ENCODE measurements at places on chromosomes 2 and 18.

DNA sequence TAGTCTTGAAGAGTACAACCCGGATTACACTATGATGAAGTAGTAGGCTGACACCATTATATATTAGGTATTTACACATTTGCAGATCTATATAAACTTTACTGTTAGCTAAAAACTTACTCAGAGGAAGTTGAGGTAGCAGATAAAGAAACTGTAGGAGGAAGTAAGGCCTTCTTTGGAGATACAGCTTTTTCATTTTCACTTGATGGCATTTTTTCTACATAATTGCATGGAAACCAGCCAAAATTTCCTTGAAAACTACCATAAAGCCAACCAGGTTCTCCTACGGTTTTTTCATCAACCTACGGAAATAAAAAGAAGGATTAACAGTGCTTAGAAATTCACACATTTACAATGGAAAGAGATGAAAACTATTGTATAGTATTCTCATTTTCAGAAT lies 86.6 kb downstream of the FAM228A start:
- no peak for DNase-seq

DNA sequence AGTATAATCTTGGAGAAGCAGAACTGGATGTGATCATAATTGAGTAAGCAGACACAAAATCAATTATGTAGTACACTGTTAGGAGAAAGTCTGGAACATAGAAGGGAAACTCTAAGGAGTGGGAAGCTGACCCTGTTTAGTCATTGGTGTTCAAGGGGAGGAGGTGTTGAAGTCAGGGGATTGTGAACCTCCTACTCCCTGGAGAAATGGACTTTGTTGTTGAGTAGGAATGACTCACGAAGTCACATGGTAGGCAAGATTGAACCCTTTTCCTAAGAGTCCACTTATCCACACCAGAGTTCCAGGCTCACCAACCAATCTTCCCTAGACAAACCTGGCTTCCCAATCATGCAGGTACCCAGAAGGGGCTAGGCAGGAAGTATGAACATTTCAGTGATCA lies 81.0 kb upstream of the BCL11A start:
- no peak for DNase-seq

GRCh38 chr2:159585622-159586021 lies 30.7 kb downstream of the BAZ2B start:
- no peak for DNase-seq

GRCh38 chr18:46449499-46449898 lies 207.5 kb downstream of the LOXHD1 start:
- no peak for DNase-seq

- DNase-seq: no peak
Measured at GRCh38 chr2:143994961-143995360, 525.0 kb downstream of the ZEB2 start.

- no peak for DNase-seq
Measured at GRCh38 chr2:241609859-241610793, 26.8 kb downstream of the THAP4 start.

DNA sequence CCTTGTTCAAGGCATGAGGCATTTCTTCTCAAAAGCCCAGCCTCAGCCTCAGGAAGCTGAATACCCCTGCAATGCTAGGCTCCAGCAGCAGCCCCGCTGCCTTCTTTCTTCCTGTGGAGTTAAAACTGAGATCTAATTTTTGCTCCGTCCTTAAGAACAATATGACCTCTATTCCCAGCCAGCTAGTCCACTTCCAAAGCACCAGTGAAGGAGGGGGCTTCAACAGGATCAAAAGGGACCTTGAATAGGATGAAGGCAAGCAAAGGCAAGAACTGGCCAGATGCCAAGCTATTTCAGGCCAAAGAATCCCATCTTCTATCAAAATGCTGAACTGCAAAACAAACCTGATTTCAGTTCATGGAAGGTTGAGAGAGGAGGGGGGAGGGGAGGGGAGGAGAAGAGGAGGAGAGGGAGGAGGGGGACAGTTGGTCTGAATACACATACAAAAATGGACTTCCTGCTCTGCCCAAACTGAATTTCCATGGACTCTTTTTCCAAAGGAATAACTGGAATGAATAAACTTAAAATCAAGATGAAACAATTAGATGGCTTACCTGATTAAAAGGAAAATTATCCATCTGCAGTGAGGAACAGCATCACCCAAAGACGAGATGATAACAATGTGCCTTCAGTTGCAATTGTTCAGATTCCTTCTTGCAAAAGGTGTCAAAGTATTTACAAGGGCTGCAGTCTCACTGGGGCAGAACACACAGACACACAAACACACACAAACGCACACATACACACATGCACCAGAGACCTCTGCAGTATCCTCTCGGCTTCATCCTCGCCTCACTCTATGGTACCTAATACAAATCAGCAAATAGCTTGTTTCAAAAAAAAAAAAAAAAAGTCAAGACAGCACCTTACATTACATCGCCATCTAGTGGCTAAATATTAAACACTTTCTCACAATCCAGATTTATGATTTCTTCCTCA lies at the start of gene SCN1A:
TSS of gene SCN1A (minus strand) at position 804 of the 939 bp plus-strand sequence. CDS start 54,399 bp downstream, outside the sequence.
- no peak for DNase-seq

GRCh38 chr18:57533868-57534510 lies 52.5 kb downstream of the FECH start:
- DNase-seq: no peak

DNA sequence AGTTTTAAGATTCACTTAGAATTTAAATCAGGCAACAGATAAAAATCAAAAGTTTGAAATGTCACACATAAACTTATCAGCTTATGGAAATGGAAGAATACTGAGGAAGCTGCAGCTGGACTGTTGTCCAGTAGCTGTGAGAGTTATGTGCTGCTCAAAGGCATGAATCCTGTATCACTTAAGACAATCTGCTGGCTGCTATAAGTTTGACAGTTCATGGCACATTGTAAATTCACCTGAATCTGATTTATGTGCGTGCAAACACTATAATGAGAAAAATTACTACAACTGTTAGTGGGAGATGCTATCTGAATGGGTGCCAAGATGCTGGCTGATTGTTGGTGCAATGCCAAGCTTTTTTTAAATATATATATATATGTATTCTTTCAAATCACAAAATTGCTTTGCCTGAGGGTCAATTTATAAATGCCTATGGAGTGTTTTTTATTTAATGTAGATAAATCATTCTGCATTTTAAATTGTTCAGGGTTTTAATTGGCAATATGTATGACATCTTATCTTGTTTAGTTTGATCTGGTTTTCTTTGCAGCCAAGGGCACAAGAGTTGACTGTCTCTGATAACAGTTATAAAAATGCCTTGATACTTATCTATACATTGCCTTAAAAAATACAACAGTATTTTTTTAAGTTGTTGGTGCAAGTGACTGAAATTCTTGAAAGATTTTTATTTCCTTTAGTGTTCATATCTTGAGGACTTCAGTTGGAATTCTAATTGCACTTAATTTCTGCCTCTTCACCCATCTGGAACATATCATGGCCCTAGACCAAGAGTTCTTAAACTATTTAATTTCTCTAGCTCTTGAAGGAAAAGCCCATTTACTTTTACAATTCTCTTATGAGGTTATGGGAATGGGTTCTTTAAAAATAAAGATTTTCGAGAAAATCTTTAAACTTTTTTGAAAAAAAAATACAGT lies 48.7 kb downstream of the CAVIN2 start:
- no peak for DNase-seq

GRCh38 chr2:40097691-40098385 lies 318.8 kb upstream of the THUMPD2 start:
- no peak for DNase-seq

DNA sequence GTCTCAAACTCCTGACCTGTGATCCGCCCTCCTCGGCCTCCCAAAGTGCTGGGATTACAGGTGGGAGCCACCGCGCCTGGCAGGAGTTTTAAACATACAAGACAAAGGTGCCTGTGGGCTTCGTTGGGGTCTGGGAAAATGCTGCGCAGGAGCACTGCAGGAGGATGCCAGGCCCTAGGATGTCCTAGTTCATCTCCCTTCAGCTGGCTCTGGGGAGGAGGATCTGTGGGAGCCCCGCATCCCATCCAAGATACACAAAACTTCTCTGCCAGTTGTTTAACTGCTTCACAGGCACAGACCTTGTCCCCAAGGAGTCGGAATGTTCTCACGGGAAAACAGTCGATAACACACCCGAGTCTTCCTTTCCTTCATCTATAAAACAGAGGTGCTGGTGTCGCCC lies 89.1 kb downstream of the POLR1A start:
- no peak for DNase-seq

- no peak for DNase-seq
Measured at GRCh38 chr2:61675204-61675603, 137.0 kb upstream of the XPO1 start.

GRCh38 chr18:70334264-70334663 lies 45.4 kb downstream of the SOCS6 start:
- no peak for DNase-seq

Data from SHP77 treated with DMSO at 0.1 percent for 48 hours (cell line).